ENCODE measurements at places on chromosomes 2 and 18.

DNA sequence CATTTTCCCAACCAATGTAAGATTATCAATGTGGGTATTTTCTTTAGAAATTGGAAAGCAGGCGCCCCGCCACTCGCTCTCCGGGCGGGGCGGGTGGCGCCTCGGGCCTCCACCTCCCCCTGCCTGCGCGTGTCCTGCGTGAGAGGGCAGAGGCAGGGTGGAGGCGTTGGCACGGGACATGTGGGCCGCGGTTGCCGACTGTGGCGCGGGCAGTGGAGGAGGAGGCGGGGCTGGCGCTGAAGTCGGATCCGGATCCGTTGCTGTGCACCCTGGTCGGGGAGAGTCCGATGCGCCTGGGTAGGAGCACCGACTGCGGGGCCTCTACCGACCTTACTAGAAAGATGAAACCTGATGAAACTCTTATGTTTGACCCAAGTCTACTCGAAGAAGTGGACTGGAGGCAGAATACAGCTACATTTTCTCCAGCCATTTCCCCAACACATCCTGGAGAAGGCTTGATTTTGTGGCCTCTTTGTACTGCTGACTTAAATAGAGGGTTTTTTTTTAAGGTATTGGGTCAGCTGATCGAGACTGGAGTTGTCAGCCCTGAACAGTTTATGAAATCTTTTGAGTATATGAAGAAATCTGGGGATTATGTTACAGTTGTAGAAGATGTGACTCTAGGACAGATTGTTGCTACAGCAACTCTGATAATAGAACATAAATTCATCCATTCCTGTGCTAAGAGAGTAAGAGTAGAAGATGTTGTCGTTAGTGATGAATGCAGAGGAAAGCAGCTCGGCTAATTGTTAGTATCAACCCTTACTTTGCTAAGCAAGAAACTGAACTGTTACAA lies 37.9 kb downstream of the PMS1 start:
- DNase-seq, result no peak

GRCh38 chr18:61448316-61448715 lies 115.1 kb downstream of the CDH20 start:
- no peak for DNase-seq

DNA sequence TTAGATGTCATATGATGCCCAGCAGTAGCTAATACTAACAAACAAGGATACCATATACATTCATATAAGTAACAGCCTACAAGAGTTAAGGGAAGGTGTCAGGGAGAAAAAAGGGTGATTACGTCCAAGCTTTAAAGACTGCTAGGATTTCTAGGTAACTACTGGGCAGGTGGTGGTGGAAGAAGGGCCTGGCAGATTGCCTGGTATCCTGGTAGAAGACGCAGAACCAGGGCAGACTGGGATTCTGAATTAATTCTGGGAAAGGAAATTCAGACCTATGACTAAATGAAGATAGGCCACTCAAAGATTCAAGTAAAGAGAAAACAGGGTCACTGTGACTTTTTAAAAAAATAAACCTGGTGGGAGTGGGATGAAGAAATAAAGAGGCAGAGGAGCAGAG lies 31.9 kb downstream of the NDUFA10 start:
- DNase-seq, result no peak

DNA sequence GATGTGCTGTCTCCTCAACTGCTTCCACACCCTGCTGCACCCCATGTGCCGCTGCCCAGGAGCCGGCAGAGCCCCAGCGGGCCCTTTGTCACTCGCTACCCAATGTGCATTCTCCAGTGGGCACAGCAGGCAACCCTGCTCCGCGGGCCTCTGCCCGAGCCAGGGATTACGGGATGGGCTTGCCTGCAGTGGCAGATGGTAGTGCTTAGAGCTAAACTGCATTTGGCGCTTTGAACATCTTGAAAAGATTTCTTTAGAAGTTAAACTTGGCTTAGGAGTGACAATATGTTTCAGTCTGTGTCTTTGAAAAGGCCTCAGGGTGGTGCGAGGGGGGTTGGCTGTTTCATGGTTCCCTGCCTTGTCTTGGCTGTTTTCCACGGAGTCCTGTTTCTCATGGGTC lies 84.0 kb upstream of the BOD1L2 start:
- no peak for DNase-seq

GRCh38 chr2:120735746-120736170 lies at the start of gene GLI2:
TSS of gene GLI2 (plus strand) at chr2:120735868. CDS start at chr2:120797321, 61,453 bp downstream.
- DNase-seq, result peak; percentile 12

GRCh38 chr2:65165558-65165957 lies 35.7 kb upstream of the RAB1A start:
- no peak for DNase-seq

GRCh38 chr2:127566576-127566975 lies 31.1 kb downstream of the MYO7B start:
- no peak for DNase-seq

- DNase-seq, result no peak
Observed at GRCh38 chr2:241574911-241575623, 16.5 kb downstream of the BOK start.

DNA sequence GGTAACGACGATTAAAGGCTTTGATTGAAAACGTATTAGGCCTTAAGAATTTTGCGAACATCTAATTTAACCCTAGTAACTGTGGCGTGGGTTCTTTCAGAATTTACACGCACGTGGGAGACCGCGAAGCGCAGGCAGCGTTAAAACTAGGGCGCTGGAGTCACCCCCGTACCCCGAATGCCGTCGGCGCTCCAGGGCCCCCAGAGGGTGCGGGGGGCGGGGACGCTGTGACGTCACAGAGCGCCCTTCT lies 673 bp upstream of the SMCHD1 start:
- peak; percentile 48 for DNase-seq

DNA sequence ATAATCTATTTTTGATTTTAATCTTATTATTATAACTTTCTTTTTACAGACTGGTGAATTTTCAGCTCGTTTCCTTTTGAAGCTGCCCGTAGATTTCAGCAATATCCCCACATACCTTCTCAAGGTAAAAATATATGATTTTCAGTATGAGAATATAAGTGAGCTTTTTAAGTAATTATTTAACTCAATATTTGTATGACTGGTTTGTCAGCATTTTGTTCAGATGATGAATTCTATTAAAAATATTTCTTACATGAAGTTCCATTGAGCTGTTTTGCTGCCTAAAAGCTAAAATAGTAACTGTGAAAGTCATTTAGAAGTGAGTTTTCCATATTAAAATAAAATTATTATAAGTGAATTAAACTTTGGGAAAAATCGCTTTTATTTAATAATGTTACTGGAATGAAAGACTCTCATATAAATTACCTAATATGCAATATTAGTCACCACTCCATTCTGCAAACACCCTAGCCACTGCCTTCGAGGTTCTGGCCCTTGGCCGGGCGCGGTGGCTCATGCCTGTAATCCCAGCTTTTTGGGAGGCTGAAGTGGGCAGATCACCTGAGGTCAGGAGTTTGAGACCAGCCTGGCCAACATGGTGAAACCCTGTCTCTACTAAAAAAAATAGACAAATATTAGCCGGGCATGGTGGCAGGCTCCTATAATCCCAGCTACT lies 155.3 kb downstream of the BABAM2 start:
- DNase-seq, result no peak

DNA sequence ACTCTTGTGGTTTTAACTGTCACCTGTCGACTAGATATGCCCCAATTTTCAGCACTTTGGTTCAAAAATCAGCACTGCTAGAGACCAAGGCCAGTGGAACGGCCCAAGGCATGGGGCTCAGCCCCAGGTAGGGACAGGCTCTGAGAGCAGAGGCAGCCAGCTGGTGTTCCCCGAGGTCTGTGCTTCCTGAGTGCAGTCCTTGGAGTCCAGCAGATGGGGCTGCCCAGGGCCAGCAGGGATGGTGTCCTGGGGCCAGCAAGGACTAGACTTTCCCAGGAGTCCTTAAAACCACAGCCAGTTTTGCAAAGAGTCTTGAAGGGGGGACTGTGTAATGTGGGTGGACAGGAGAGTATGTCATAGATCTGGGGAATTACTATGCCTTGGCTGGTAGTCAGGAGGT lies 56.3 kb downstream of the POMC start:
- DNase-seq, result no peak

GRCh38 chr2:159712929-159713420 lies 669 bp downstream of the MARCHF7 start:
- DNase-seq, result no peak

GRCh38 chr2:191036363-191036762 lies 22.4 kb upstream of the STAT1 start:
- DNase-seq, result no peak

DNA sequence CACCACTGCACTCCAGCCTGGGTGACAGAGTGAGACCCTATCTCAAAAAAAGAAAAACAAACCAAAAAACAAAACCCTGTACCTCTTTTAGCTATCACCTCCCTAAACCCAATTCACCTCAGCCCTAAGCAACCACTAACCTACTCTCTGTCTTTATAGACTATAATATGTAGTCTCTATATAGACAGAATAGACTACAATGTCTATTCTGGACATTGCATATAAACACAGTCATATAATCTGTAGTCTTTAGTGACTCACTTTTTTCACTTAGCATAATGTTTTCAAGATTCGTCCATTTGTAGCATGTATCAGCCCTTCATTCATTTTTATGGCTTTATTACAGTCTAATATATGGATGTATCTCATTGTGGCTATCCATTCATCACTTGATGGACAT lies 37.2 kb upstream of the MRPL33 start:
- no peak for DNase-seq

DNA sequence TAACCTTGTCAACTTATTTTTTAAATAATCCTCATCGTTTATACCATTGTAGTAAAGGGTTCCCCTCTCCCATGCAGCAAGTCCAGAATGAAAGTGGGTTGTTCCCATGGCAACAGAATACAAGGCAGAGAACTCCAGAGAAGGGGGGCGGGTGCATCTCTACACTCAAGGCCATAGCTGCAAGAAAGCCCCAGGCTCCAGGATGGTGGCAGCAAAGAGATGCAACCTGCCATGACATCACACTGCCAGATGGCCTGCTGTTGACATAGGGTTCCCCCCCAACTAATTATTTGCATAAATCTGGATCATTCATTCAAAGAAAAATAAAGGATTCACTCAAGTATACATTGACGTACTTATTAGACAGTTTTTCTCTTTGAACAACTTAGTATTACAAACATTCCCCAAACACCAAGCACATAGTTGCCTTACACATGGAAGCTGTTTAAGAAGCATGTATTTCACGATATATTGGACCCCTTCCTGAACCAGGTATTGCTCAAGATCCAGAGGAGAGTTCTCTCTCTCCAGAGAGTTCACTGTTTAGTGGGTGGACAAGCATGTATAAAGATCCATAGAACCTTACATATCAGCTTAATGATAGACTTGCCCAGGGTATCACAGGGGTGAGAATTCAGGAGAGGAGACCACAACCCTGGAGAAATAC lies 87.4 kb upstream of the KLF7 start:
- no peak for DNase-seq

Data from stimulated activated CD4-positive, alpha-beta T cell treated with anti-CD3 and anti-CD28 coated beads, Interleukin-15, amount 100 ng/mL, for 48 hours (primary cell).